Osteocyte (in vitro differentiated cells): ENCODE measurements at places on chromosomes 11 and 22. TPM values are rescaled to one million over a fixed set of nuclear protein-coding genes. Genes with fewer than 3 reads are reported as not detected.

DNA sequence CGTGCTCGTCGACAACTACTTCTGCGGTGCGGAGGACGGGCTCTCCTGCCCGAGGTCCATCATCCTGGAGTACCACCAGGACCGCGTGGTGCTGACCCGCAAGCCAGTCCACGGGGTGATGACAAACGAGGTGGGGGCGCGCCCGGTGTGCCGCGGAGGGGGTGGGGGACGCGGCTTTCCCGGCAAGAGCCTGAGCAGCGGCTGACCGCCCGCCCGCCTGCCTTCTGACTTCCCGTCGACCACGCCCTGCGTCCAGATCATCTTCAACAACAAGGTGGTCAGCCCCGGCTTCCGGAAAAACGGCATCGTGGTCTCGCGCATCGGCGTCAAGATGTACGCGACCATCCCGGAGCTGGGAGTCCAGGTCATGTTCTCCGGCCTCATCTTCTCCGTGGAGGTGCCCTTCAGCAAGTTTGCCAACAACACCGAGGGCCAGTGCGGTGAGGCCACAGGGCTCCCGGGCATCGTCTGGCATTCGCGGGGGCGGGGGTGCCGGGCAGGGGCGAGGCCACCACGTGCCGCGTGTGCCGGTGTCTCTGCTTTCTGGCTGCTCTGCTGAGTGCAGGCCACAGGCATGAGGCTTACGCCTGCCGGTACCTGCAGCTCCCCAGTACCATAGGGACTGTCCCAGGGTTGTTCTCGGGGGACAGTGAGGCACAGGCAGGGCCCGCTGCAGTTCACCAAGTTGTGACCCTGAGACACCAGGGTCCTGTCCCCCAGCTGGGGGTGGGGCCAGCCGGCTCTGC, 28.5 kb upstream of the MUC5B start:
- DNase-seq, result peak; percentile 84
- no peaks in the 10 kb centered on the region for H3K36me3 ChIP-seq
- no peaks in the 10 kb centered on the region for H3K4me1 ChIP-seq
- H3K4me3 ChIP-seq, result no peak overlapping the region

GRCh38 chr11:126990716-126991480, 9.7 kb downstream of the KIRREL3 start:
- peaks cover 40% of the 10 kb centered on the region for H3K4me1 ChIP-seq
- H3K4me3 ChIP-seq, result no peak overlapping the region
- H3K36me3 ChIP-seq, result no peaks in the 10 kb centered on the region

- H3K4me1 ChIP-seq, result peaks cover 13% of the 10 kb centered on the region
- H3K27ac ChIP-seq, result no peak overlapping the region
- H3K36me3 ChIP-seq, result no peaks in the 10 kb centered on the region
- H3K27me3 ChIP-seq, result no peaks in the 10 kb centered on the region
- H3K4me3 ChIP-seq, result no peak overlapping the region
Observed at GRCh38 chr11:67076202-67076601, 19.6 kb downstream of the RHOD start.

DNA sequence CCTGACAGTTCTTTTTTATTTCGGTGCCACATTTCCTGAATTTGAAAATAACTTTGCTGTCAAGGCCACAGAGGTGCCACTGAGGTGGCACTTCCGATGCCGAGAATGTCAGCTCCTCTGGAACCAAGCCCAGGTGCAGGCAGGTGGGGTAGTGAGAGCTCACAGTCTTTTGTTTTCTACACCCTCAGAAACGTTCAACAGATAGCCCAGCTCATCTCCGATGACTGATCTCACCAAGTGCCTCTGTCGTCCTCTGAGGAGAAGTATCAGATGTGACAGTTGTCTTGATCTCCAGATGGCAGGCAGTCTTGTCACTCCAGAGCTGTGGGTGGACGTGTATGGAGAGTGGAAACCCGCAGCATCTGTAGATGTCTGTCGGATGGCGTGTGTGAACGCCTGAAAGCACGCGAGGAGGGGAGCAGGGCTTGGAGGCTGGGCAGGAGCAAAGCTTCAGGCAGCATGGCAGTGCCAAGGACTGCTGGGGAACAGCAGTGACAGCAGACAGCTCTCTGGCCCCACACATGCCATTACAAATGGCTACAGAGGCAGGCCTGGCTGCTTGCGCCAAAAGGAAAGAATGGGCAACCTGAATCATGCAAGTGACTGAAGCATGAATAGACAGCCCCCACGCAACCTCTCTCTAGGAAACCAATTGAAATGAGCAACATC, 877.0 kb downstream of the OPCML start:
- no peak overlapping the region for H3K4me3 ChIP-seq
- no peak overlapping the region for H3K27ac ChIP-seq
- H3K36me3 ChIP-seq, result peaks cover 3% of the 10 kb centered on the region
- no peak for DNase-seq
- H3K4me1 ChIP-seq, result no peaks in the 10 kb centered on the region
- no peaks in the 10 kb centered on the region for H3K27me3 ChIP-seq

GRCh38 chr11:126312961-126313360, 9.1 kb downstream of the DCPS start:
- no peak for DNase-seq
- no peak overlapping the region for H3K27ac ChIP-seq
- peaks cover 48% of the 10 kb centered on the region for H3K4me1 ChIP-seq

DNA sequence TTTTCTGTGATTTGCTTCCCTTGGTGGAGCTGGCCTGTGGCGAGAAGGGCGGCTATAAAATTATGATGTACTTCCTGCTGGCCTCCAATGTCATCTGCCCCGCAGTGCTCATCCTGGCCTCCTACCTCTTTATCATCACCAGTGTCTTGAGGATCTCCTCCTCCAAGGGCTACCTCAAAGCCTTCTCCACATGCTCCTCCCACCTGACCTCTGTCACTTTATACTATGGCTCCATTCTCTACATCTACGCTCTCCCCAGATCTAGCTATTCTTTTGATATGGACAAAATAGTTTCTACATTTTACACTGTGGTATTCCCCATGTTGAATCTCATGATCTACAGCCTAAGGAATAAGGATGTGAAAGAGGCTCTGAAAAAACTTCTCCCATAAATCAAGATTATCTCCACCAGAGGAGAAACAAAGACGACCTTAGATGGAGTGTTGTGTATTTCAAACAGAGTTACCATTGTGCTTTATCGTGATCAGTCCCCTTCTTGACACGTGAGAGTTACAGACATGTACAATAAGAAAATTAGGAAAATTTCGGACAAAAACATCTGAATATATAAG, 2.1 kb downstream of the OR9G1 start:
- no peaks in the 10 kb centered on the region for H3K36me3 ChIP-seq
- H3K4me1 ChIP-seq, result no peaks in the 10 kb centered on the region
- H3K27me3 ChIP-seq, result no peaks in the 10 kb centered on the region

IL10RA gene
- not detected in 2 replicates for total RNA-seq
